ENCODE measurements at places on chromosomes 3 and 15.

GRCh38 chr3:195129644-195130492, 141.1 kb downstream of the XXYLT1 start:
- no peak for DNase-seq

GRCh38 chr15:45970542-45970941, 335.7 kb downstream of the SQOR start:
- DNase-seq = no peak

DNA sequence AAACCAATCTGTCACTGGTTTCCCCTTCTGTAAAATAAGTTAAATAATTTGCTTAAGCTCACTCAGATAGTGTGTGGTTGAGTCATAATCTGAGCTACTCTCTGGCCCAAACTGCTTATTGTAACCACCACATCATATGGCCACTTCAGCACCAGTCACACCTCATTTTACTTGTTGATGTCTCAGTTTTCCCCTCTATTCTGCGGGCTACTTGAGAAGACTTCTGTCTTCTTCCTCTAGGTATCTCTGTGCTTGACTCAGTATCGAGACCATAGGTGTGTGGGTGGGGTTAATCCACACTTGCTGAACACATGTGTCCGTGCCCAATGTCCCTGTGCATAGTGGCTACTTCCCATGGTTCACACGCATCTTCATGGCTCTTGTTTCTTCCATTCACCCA, 32.9 kb downstream of the CRYGS start:
- DNase-seq = no peak

DNA sequence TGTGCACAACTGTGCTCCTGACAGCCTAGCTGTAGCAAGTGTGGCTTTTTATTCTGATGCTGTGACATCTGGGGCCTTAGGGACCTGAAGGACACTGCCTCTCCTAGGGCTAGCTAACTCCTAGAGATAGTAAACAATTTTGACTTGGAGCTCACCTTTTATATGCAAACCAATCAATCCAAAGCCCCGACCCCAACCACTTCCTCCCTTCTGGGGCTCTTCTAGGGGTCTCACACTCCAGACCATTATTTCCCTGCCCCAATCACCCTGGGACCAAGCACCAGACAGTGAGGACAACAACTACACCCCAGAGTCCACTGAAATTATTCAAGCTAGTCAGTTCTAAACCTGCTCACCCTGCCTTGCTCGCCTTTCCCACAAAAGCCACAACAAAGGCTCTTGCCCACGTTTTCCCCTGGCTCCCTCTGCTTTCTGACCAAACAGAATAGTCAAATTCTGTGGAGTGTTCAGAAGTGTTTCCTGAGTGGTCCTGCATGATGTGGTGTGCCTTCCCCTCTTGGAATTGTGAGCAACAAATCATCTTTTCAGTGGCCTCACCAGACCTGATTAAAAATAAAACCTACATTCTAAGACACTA, 84.2 kb upstream of the WNT5A start:
- no peak for DNase-seq

DNA sequence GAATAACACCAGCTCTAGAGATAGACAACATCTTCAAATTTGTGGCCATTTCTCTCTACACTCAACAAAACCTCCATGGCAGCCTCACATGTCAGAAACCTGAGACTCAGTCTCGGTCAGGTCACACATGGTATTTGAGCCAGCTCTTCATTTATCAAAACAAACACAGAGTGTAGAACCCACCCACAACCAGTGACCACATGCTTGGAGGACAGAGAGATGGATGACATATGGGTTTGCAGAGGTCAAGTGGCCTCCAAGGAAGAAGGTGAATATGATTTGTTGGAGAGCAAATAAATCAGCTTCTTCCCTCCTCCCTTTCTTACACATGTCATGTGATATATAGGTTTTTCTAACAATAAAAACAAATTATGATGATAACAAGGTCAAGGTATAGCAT, 278.1 kb upstream of the LRTM1 start:
- DNase-seq = no peak

- DNase-seq = no peak
These were observed 648.8 kb upstream of the KCNMB2 start for GRCh38 chr3:177887475-177887874.

- no peak for DNase-seq
These were observed 778.0 kb upstream of the NECTIN3 start for GRCh38 chr3:110293660-110294059.

- DNase-seq = no peak
These were observed 453.1 kb downstream of the GBE1 start for GRCh38 chr3:81308306-81308705.

- no peak for DNase-seq
These were observed 4.0 kb downstream of the PLA2G4D start for GRCh38 chr15:42090370-42090769.

GRCh38 chr3:186960347-186960746, 30.0 kb downstream of the ST6GAL1 start:
- no peak for DNase-seq

GRCh38 chr3:17025594-17026139, 140.9 kb downstream of the PLCL2 start:
- peak; percentile 40 for DNase-seq

DNA sequence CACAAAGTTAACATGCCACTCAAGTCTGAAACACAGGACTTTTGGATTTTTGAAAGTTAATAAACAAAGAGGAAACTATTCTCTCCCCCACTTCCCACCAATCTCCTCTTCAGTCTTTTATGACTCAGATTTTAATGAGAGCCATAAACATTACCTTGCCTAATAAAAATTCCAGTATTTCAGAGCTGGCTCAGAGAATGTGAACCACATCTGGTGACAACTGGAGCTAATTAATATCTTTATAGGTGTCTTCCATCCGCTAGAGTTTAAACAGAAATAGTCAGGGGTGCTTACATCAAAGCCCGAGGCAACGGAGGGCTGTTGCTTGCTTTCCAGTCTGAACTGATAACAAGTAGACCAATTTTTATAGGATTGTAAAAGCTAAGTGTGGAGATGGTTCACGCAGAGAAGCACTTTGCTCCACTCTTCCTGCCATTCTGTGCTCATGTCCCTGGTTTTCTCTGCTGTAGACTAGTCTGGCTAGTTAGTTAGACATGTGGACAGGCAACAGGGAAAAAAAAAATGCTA, 363.6 kb downstream of the NR2F2 start:
- no peak for DNase-seq

DNA sequence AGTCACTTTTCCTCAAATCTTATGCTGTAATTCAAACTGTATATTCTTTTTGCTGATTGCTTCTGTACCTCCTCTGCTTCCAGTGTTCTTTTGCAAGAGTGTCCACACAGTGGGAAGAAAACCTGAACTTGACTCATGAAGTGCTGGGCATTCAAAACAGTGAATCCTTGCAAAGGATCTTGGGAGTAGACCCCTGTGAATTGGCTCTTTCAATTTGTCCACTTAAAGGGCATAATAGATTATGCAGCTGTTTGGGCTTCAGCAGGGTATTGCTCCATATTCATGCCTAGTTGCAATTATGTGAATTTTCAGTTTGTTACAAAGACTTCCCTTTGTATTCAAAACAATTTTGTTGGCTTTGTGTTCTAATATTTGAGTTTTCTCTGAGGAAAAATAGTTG, 11.4 kb downstream of the ZFAND6 start:
- no peak for DNase-seq

- DNase-seq = no peak
These were observed 14.3 kb downstream of the ZIC4 start for GRCh38 chr3:147391781-147392624.

DNA sequence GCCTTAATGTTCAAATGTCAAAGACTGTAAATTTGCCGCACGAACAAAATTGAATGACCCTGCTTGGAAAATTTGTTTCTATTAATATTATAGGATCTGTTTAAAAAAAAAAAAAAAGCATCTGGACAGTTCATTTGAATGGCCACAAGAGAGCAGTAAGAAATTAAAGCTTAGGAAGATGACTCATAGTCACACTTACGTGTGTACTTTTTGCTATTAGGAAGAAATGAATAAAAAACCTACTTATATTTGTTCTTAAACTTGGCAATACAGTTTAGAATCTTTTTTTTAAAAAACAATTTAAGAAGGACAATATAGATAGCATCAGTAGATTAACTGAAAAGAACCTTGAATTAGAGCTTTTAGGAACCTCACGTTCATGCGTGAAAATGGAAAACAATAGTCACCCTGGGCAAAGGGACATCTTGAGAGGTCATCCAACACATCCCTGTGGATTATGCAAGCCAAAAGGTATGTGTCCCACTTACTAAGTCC, 621.8 kb downstream of the MECOM start:
- DNase-seq = no peak

- no peak for DNase-seq
These were observed 580.5 kb downstream of the NSUN3 start for GRCh38 chr3:94643400-94643799.

GRCh38 chr15:85579957-85580694, 199.7 kb downstream of the AKAP13 start:
- DNase-seq = no peak

- DNase-seq = no peak
These were observed 1.5 kb downstream of the TYRO3 start for GRCh38 chr15:41560572-41560874.

- DNase-seq = no peak
These were observed 1.6 kb upstream of the ONECUT1 start for GRCh38 chr15:52791776-52792175.

- no peak for DNase-seq
These were observed 259.9 kb downstream of the FGF12 start for GRCh38 chr3:192467230-192468140.

DNA sequence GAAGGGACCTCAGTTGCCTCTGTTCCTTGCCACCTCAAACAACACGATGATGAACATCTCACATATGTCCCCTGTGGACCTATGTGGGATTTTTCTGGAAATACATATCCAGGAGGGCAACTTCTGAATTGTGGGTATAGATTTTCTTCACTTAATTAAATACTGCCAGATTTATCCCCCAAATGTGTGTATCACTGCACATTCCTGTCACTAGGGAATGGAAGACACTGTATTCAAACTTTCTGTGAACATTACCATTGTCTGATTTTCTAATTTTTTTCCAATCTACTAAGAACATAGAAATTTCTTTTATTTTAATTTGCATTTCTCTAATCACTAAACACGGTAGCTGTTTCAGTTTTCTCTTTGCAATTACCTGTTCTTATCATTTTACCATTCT, 102.0 kb upstream of the MRPS22 start:
- DNase-seq = no peak

DNA sequence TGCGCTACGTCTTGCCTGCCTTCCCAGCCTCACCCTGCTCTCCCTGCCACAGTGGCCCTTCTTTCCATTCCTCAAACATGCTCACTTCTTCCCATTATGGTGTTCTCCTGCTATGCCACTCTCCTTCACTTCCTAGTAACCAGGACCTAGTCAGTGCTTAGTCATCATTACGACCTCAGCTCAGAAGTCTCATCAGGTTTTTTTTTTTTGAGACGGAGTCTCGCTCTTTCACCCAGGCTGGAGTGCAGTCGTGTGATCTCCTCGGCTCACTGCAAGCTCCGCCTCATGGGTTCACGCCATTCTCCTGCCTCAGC, 149.5 kb downstream of the GREM1 start:
- no peak for DNase-seq

DNA sequence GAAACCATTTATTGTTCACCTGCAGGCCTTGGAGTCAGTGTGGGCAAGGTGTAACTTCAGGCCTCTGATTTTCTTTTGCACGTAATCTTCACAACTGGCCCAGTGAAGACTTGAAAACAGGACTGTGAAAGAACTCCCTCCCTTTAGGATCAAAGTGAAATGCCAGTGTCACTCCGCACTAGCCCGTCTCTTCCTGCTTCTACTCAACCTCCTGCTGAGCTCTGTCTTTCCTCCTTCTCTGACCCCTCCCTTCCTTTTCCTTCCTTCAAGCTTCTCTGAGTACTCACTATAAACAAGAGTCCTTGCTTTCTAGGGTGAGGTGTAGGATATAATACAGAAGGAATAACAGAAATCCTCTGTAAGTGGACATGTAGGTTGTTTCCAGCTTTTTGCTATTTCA, 28.5 kb downstream of the TMEM41A start:
- DNase-seq = no peak

- DNase-seq = no peak
These were observed 666 bp downstream of the SNX33 start for GRCh38 chr15:75648156-75649000.

DNA sequence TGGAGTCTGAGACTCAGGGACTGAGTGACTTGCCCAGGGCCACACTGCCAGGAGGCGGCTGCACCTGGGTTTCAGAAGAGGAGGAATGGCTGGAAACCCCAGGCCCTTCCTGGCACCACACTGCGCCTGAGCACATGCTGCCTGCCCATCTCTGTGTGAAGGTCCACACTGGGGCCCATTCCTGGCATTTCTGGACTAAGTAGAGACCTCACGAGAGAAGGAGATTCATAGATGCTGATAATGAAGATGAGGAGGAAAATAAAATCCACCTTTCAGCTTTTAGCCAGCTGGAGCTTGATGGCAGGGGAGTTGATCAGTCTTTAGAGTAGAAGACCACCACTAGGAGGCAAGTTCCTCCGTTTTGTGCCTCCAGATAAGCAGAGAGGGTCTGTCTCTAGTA, 40.2 kb upstream of the TF start:
- DNase-seq = no peak

- DNase-seq = no peak
These were observed 6.8 kb downstream of the C3orf80 start for GRCh38 chr3:160232014-160232413.

DNA sequence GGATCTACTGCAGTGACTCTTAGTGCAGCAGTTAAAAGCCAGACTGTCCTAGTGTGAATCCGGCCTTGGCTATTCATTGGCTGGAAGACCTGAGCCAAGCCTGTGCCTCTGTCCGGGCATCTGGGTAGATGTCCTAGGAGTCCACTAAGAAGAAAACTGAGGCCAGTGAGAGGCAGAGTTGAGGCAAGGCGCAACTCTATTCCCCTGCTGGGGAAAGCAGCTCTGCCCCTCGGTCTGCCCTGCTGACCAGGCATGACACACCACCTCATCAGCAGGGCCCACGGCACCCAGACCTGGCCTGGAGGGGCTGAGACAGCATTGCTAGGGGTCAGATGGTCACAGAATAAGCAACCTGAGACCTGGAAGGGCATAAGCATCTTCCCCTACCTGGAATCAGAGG, 46.7 kb upstream of the ABHD2 start:
- no peak for DNase-seq

DNA sequence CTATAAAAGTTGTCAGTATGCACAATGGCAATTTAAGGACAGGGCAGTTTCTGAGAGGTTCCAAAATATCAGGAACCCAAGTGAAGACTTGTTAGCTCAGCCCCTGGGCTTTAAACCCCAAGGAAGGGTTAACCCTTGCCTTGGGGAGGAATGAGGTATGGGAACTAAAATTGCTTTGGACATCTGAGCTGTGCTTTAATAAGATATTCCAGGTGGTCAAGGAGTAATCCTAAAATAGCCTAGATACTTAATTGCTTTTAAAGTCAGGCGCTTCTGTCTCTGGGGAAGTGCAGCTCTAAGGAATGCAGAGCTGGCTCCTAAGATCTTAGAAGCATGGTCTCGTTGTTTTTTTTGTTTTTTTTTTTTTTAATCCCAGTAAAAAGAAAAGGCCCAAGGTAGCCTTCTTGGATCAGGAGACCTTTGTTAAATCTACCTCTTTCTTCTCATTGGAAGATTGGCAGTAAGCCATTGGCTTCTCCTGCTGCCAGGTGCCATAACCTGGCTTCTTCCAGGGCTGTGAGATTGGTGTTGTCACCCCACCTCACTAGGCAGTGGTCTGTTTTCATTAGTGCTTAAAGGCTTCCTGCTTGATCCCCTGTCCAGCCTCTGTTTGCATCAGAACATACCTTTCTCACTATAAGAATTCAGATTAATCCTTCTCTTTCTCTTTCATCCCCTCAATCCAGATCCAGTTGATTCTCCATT, 24.5 kb downstream of the ARID3B start:
- DNase-seq = no peak

All from stimulated activated CD8-positive, alpha-beta memory T cell treated with anti-CD3 and anti-CD28 coated beads, Interleukin-7, amount 100 ng/mL, for 48 hours (primary cell).